ENCODE measurements at places on chromosomes 2 and 18.

- DNase-seq, result no peak
These were observed 11.2 kb downstream of the ZNF385B start for GRCh38 chr2:179850188-179850587.

GRCh38 chr18:48132797-48133655 is 202.6 kb upstream of the SMAD2 start:
- no peak for DNase-seq

DNA sequence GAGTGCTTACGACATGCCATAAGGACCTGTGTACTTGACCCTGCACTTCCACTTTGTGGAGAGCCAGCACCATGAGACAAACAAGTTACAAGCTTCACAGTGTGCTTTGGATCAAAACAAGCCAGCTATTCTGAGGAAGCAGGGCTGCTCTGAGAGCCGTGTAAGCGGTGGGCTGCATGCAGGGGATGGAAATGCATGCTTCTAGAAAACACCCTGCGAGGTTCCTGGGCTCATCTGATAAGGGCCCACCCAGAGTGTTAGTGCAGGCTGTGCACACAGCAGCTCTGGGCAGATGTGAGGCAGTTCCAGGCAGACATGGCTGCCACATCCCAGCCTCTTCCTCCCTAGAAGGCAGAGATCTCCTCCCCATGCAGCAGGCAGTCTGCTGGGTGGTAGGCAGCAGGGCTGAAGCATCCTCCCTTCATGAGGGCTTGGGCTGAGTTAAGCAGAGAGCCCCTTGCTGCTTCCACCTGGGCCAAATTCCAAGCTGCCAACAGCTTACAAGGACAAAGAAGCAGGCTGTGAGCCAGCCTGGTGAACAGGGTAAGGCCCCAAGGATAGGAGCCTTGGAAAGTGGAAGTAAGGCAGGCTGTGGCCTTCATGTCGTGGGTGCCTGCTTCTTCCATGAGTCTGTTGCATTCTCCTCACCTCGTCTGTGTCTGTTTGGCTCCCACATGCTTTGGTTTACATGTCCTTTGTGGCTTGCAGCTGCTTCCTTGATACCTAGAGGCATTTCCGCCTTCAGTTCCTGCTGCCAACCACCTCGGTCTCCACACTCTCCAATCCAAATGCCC is 7.7 kb downstream of the PSD4 start:
- no peak for DNase-seq

GRCh38 chr2:86068136-86068588 is 37.5 kb downstream of the POLR1A start:
- DNase-seq, result no peak

DNA sequence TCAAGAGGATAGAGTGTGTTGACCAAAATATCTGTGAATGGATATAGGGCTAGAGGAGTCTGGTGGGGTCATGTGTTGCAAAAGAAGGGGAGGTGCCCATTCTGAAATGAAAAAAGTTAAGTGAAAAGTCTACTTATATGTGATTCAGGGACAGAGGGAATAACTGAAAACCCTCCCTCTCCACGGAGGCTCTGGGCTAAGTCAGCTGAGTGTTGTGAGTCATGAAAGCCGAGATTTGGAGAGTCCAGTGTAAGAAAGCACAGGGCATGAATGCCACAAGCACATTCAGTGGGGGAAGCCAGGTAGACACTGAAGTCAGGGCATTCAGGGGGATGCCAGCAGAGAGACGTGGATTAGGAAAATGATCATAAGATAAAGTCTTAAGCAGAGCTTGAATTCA is 871.9 kb downstream of the TSN start:
- DNase-seq, result no peak

DNA sequence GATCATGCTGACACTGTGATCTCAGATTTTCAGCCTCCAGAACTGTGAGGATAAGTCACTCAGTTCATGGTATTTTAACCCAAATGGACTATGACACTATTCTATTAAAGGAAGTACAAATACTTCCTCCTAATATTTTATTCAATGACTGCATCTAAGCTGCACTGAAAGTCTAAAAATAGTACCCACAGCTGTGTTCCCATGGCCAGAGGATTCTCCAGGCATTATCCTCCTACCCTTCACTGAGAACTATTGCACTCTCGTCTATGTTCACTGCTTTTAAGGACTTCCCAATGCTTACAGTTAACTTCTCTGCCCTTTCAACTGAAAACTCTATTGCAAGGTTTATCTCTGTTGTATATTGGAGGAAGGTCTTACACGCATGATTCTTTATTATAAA is 15.2 kb downstream of the LRATD1 start:
- DNase-seq, result no peak

- DNase-seq, result no peak
These were observed 38.4 kb upstream of the PAPOLG start for GRCh38 chr2:60717691-60718090.
